ENCODE measurements at places on chromosomes 2 and 18. TPM values are rescaled to one million over a fixed set of nuclear protein-coding genes. Genes with fewer than 3 reads are reported as not detected.
A peak's percentile ranks its signal among the peaks of the same experiment; 100 is the strongest.

GRCh38 chr18:58844871-58845270 lies 19.8 kb upstream of the ZNF532 start:
- no peak for DNase-seq

DNA sequence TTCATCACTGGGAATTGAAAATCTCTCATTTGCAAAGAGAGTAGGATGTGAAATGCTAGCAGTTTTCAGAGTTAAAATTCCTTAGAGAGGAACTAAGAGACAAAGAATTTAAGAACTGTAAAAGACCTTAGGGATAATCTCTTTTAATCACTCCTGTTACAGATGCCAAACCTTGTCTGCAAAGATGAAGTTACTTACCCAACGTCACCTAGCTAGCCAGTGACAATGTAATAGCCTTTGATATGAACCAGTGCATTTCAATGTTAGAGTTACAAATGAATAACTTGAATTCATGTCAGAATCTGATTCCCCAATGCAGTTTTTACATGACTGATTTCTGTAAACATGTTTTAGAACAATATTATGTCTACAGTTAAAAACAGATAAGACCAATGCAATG lies 190.1 kb downstream of the LRP1B start:
- no peak for DNase-seq

DNA sequence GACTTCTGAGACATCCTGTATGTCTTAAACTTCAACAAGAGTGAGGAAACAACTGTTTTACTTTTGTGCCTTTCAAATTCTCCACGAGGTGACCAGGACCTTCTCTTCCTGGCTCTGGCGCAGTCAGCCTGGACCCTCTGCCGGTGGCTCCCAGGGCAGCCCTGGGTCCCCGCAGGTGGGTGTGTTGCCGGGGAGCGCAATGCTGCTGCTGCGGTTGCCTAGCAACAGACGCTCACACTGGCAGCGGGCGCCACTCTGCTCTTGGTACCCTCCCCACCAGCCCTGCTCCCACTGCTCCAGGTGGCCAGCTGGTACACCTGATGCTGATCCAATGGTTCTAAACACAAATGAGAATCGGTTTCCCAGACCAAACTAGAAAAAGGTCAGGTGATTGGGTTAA lies 58.7 kb downstream of the GNAL start:
- no peak for DNase-seq

Gene PLEKHH2
- 0.52 TPM for total RNA-seq

Gene SCG2
- not detected for total RNA-seq

- no peak for DNase-seq
Observed at GRCh38 chr2:100281521-100282438, 40.5 kb downstream of the LONRF2 start.

DNA sequence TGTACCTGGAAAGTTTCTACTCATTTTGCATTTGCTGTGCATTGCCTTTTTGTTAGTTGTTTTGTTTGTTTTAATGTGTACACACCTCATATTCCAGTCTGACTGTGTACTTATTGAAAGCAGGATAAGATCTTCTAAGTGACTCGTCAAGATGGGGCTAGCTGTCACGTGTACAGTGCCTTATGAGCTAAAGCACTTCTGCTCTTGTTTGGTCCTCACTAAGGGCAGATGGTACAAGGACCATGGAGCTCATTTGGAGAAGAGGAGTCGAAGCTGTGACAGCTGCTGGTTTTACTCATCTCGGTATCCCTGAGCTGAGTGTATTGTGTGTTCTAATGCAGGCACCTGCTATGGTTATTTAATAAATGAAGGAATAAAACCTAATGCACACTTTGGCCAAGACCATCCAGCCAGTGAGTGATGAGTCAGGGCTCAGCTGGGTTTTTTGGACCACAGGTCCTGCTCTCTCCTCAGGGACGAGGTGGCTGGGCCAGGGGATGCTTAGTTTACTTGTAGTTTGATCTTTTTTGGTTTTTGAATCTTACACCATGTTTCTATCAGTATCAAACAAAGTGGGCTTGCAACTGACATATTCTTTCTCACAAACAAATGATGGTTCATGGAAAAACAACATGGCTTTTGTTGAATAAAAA lies 152.5 kb upstream of the APCDD1 start:
- no peak for DNase-seq

- DNase-seq, result no peak
Observed at GRCh38 chr2:25400169-25400568, 58.4 kb upstream of the DNMT3A start.

GRCh38 chr2:10124538-10125045 lies 2.1 kb downstream of the RRM2 start:
- peak; percentile 90 for DNase-seq

- DNase-seq, result no peak
Observed at GRCh38 chr2:195664528-195664927, 7.5 kb downstream of the SLC39A10 start.

Gene ANKRD23
- 8.4 TPM for total RNA-seq

- DNase-seq, result no peak
Observed at GRCh38 chr18:76712511-76713140, 109.7 kb upstream of the ZNF236 start.

Gene DSG4
- total RNA-seq, result not detected

DNA sequence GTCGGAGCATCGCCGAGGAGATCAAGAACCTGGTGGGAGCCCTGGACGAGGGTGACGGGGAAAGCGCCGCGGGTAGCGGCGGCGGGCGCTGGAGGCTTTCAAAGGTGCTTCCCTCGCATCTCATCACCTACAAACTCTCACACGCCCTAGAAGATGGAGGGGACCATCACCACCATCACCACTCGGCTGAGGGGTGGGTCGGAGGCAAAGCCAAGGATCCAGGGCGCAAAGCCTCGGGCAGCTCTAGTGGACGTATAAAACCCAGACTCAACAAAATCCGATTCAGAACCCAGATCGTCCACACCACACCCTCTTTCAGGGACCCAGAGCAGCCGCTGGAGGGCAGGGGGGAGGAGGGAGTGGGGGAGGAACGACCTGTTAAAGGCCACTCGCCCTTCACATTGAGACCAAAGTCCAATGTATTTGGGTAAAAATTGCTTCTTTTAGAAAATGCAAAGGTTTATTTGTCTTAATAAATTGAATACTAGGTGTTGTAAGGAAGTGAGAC lies 1.5 kb downstream of the SOWAHC start:
- DNase-seq, result no peak

Gene SP140
- total RNA-seq, result 241 TPM

DNA sequence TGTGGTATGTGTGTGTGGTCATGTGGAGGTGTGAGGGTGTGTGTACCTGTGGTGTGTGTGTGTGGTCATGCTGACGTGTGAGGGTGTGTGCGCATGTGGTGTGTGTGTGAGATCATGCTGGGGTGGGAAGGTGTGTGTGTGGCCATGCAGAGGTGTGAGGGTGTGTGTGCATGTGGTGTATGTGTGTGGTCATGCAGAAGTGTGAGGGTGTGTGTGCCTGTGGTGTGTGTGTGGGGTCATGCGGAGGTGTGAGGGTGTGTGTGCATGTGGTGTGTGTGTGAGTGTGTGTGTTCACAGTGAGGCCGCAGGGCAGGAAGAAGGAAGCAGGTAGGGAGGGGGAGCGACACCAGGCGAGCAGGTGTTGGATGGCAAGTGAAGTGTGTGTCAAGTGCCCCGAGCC lies 259.0 kb downstream of the LOXHD1 start:
- no peak for DNase-seq

- DNase-seq, result no peak
Observed at GRCh38 chr18:25237571-25238267, 114.2 kb downstream of the ZNF521 start.

DNA sequence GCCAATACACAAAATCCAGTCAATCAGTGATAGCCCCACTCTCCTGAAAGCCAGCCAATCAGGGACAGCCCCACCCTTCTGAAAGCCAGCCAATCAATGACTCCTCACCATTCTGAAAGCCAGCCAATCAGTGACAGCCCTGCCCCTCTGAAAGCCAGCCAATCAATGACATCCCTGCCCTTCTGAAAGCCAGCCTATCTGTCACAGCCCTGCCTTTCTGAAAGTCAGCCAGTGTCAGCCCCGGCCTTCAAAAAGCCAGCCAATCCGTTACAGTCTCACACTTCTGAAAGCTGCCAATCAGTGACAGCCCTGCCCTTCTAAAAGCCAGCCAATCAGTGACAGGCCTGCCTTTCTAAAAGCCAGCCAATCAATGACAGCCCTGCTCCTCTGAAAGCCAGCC lies 95.9 kb upstream of the HDAC4 start:
- DNase-seq, result no peak

DNA sequence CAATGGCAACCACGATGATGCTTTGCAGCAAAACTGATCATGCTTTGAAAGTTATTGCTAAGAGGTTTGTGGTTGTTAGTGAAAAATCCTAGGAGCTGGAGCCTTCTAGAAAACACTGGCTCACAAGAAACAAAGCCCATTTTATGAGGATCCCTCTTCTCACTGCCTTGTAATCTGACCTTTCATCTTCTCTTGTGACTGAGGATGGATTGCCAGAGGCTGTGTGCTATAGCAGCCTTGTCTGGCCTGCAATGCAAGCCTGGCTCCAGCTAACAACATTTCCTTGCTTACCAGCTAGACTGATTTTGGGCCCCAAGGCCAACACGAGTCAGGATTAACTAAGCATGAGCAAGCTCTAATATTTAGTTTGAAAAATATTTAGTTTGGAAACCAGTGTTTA lies 13.1 kb downstream of the PIEZO2 start:
- no peak for DNase-seq

Gene DCC
- total RNA-seq, result not detected

DNA sequence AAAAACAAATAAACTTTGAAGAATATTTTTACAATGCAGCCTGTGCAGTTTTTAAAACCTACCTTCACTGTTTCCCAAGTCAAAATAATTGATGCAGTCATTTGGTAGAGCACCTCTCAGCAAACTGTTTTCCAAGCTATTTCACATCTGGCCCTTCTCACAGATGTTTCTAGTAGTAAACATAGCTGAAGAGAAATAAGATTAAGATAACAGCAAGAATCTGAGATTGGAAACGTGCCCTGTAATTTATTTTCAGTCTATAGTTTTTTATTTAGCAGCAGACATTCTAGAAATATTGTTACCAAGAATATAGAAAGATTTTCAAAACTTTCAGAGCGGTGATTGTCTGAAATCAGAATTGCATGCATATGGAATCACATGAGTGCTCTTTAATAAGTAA lies 440.2 kb downstream of the TRIB2 start:
- DNase-seq, result no peak

Gene ASXL3
- not detected for total RNA-seq

Gene EFHD1
- 0.31 TPM for total RNA-seq

Gene VWC2L
- not detected for total RNA-seq

- no peak for DNase-seq
Observed at GRCh38 chr18:35054401-35054800, 13.2 kb downstream of the MAPRE2 start.

Gene DNER
- total RNA-seq, result not detected

Gene RNF152
- total RNA-seq, result 0.92 TPM

DNA sequence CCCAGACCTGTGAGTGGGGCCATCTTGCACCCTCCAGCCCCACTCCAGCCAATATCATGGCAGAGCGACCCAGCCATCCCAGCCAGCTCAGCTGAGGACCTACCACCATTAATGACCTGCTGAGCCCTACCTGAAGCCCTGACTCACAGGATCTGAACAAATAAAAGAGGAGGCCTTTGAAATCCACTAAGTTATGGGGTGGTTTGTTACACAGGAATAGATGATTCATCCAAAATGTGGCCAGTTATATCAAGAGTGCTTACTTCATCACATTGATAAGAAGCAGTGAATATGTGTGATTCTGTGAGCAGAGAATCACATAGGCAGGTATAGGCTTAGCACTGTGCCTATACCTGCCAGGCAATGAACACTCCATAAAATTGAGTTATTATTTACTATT lies 34.7 kb upstream of the FAM124B start:
- no peak for DNase-seq

Gene NOSTRIN
- total RNA-seq, result not detected

Gene CARF
- total RNA-seq, result 3.9 TPM

GRCh38 chr18:955384-956066 lies 50.9 kb downstream of the ADCYAP1 start:
- no peak for DNase-seq

DNA sequence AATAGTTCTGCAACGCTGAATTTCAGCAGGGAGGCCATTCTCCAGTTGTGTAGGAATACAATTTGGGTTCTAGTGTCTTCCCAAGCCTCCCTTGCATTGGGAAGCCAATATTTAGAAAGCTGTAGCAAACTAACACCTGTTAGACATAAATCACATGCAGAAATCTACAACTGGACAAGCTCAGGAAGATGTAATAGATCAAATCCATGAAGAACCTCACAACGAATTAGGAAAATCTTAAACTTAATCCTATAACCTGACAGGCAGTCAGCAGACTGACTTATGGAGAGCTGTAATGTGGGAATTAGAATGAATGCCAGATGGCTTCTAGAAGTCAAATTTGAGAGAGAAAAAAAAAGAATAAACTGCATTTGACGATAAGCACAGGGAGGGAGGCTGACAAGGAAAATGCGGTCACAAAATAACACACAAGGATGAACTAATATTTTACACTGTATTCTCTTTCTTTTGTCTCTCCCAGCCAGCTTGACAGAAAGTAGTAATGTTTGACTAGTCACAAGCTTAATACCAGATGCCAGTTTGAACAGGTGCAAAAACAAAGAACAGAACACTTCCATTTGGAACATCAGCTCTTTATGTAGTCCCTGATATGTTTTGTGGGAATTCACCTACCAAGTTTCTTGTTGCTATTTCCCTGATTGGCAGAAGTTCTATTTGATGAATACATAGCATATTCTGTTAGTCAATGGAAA lies 50.8 kb upstream of the FANCL start:
- DNase-seq, result no peak

- DNase-seq, result no peak
Observed at GRCh38 chr2:101802329-101802728, 104.8 kb downstream of the MAP4K4 start.

GRCh38 chr2:224517963-224518362 lies 67.2 kb downstream of the CUL3 start:
- DNase-seq, result no peak

DNA sequence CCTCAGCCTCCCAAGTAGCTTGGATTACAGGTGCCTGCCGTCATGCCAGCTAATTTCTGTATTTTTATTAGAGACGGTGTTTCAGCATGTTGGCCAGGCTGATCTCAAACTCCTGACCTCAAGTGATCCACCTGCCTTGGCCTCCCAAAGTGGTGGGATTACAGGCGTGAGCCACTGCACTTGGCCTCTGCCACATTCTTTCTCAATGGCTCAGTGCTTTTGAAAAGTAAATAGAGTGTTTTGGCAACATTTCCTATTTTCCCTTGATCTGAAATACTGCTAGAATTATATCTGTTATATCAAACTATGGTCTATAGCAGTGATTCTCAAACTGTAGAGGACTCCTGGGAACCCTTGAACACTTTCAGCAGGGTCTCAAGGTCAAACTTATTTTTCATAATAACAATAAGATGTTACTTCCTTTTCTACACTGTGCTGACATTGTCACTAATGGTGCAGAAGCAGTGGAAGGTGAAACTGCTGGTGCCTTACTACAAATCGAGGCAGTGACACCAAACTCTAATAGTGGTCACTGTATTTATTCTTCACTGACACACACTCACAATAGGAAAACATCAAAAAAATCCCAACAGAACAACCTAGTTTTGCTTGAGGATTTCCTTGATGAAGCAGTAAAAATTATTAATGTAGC lies 10.6 kb downstream of the DAW1 start:
- peak; percentile 52 for DNase-seq

GRCh38 chr2:38528008-38528442 lies 74.7 kb downstream of the HNRNPLL start:
- peak; percentile 74 for DNase-seq

Measured in activated CD4-positive, alpha-beta T cell treated with anti-CD3 and anti-CD28 coated beads, Interleukin-2, amount 10 ng/mL, durations not matched to agents 24 days and 14 days (primary cell).